Activated CD4-positive, alpha-beta T cell treated with anti-CD3 and anti-CD28 coated beads for 24 hours (primary cell): ENCODE measurements at places on chromosomes 7 and 10.

DNA sequence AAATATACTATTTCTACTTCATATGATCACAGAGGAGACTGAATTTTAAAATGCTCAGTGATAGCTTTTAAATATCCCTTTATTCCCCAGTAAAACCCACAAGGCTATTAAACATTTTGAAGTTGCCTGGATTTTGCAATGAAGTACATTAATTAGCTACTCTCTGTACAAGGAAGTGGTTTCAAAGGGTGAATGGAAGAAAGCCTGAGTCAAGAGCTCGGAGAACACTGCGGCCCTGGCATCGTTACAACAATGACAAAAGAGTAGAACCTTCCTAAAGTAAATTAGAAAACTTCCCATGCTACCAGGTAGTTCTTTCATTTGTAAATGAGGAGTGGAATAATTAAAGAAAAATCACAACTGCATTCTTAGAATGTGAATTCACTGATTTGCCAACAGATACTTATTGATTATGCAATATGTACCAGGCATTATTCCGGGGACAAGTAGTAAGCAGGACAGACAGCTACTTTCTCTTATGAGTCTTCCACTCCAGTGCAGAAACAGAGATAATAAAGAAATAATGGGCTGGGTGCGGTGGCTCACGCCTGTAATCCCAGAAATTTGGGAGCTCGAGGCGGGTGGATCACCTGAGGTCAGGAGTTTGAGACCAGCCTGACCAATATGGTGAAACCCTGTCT lies 63.0 kb downstream of the ZNF22 start:
- DNase-seq, result no peak

- DNase-seq, result no peak
These were observed 719.1 kb downstream of the AUTS2 start for GRCh38 chr7:70317356-70317755.

- DNase-seq, result no peak
These were observed 206.9 kb downstream of the PTEN start for GRCh38 chr10:88070080-88070880.

DNA sequence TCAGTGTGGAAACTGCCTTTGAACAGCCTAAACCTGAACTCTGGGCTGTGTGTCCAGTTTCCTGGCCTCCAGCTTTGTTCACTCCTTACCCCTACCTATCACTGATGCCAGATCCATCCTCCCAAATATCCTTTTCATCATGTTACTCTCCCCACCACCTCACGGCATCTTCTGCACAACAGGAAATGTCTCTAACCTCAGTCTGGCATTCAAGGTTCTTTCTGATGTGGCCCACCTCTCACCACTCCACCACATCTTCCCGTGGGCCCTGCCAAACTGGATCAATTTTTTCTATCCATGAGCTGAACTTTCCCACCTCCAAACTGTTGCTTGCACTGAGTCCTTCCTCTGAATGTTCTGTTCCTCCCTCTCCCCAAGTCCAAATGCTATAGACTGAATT lies 35.8 kb upstream of the MAP3K8 start:
- no peak for DNase-seq

- DNase-seq, result no peak
These were observed 122.5 kb downstream of the MGMT start for GRCh38 chr10:129589546-129589945.

GRCh38 chr7:1807821-1808600 lies 137.9 kb downstream of the ELFN1 start:
- DNase-seq, result no peak

DNA sequence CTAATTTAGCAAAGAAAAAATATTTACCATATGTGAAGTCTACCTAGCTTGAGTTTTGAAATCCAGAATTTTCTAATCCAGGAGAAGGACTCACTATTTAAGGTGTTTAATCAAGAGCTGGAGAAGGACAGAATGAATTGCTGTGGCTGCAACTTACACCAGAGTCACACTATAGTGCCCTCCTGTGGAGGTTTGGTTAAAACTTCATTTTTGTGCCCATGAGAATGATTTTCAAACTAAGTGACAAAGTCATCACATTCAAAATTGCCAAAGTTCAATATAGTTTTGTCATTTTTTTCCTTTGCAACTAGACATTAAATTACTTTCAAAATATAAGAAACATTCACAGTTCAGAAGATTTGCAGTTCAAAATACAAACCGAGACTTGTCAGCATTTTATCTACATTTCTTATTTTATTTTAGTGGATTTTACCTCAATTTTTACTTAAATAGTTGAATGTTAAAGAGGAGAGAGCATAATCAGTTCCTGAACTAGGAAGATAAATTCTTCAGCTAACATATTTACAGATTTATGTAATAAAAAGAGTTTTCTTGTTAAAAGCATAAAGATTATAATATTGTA lies 70.7 kb downstream of the CABCOCO1 start:
- no peak for DNase-seq

- DNase-seq, result no peak
These were observed 168.4 kb upstream of the IMMP2L start for GRCh38 chr7:111730476-111731300.

GRCh38 chr10:101295261-101295660 lies 58.7 kb upstream of the BTRC start:
- no peak for DNase-seq

- DNase-seq, result no peak
These were observed 171.7 kb downstream of the DNAJB6 start for GRCh38 chr7:157508477-157508881.
